Hematopoietic multipotent progenitor cell treated with erythropoietin and hydrocortisone succinate and interleukin-3 and kit ligand, for 17 days (in vitro differentiated cells): ENCODE measurements at places on chromosomes 4 and X.
A peak's percentile ranks its signal among the peaks of the same experiment; 100 is the strongest.

DNA sequence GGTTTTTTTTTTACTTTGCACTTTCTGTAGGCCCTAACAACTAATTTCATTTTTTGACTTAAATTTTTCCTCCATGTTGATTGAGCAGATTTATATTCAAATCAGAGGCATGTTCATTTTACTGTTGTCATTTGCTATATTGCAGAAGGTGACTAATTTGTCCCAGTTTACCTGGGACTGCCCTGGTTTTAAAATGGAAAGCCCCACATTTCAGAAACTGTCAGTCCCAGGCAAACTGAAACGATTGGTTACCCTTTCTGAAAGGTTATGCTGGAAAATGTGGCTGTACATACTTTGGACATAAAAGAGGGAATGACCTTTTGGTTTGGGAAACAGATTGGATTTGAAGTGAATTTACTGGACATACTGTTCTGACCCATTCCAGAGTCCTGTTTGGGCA lies 160.0 kb downstream of the SPCS3 start:
- no peak for DNase-seq

- DNase-seq, result no peak
These were observed 174.8 kb downstream of the HHIP start for GRCh38 chr4:144820728-144821085.

DNA sequence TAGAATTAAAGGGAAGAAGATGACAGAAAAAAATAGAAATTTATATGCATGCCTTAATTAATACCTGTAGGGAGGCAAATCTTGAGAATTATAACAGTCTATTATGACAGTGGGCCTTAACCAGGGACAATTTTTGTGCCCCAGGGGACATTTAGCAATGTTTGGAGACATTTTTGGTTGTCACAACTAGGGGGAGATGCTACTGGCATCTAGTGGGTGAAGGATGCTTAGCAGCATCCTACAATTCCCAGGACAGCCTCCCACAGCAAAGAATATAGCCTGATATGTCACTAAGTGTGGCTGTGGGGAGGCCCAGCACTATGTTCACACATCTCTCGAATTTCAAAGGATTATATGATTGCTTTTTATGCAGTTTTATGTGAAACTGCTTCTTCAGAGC lies 10.5 kb downstream of the GPR82 start:
- no peak for DNase-seq

GRCh38 chrX:54484666-54485065 lies 11.4 kb downstream of the FGD1 start:
- no peak for DNase-seq

- DNase-seq, result no peak
These were observed 499.8 kb downstream of the MID1IP1 start for GRCh38 chrX:39301036-39301435.

- DNase-seq, result no peak
These were observed 92.2 kb upstream of the SPRY1 start for GRCh38 chr4:123304151-123304964.

GRCh38 chrX:35444671-35445355 lies 353.3 kb upstream of the MAGEB16 start:
- DNase-seq, result no peak

GRCh38 chr4:145623831-145624230 lies 4.6 kb downstream of the MMAA start:
- no peak for DNase-seq

- no peak for DNase-seq
These were observed 609.1 kb upstream of the TECRL start for GRCh38 chr4:65018313-65018712.

DNA sequence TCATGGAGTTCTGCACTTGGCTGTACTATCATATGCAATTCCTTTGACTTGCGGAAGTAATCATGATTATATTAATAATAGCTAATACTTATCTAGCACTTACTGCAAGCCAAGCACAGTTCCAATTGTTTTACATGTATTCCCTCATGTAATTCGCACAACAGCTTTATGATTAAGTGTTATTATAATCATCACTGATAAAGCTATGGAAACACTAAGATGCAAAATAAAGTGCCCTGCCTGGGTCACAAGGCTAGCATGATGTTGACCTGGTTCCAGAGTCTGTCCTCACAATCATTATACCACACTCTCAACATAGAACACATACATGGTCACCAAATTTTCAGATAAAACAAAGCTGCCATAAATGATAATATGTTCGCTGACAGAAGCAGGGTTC lies 234.6 kb downstream of the FMR1NB start:
- DNase-seq, result no peak

DNA sequence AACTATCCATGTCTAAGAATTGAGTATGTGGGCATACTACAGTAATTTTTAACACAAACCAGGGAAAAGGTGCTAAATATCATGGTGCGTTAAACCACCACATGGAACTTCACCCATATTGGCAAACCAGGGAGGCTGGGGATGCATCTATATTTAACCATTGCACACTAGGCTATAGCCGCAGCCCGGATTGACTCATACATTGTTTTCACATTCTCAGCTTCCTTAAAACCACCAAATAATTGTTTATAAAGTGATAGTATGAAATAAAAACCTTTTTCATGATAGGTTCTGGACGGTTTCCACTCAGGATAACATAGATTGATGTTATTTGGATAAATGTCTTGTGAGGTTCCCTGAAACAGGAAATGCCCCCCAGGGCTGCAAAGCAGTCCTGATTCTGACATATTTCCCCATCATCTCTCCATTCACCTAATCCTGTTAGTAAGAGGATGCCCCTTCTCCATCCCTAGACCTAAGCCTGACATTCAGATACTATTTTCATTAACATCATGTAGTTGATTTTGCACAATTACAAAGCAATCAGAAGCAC lies 7.9 kb downstream of the COL25A1 start:
- no peak for DNase-seq

GRCh38 chrX:15939737-15940136 lies 85.1 kb upstream of the AP1S2 start:
- no peak for DNase-seq

GRCh38 chr4:140893939-140894338 lies 137.8 kb upstream of the TBC1D9 start:
- DNase-seq, result no peak

DNA sequence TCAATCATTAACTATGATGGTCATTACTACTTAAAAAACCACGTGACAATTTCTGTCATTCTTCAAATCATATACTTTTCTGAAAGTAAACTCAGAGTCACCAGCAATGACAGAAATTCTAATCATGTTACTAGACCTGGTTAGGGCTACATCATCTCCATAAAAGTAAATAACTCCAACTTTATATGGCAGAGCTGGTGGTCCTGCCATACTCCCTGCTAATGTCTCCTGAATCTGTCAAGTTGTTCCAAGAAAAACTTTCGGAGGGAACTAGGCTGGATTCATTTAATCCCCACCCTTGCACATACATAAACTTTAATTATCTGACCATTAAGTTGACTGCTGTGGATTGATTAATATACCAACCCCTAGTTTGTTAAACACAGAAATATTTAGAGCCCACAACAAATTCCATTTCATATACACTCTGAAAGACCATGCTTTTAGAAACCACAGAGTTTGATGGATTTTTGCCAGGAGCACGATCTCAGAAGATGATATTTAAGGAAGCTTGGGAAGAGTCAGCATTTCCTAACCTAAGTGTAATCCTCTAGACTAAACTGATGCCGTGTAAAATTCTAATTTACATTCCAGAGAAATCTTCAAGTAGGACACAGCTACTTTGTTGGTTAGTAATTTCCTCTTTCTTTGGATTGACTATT lies 577.0 kb downstream of the FAT4 start:
- no peak for DNase-seq

DNA sequence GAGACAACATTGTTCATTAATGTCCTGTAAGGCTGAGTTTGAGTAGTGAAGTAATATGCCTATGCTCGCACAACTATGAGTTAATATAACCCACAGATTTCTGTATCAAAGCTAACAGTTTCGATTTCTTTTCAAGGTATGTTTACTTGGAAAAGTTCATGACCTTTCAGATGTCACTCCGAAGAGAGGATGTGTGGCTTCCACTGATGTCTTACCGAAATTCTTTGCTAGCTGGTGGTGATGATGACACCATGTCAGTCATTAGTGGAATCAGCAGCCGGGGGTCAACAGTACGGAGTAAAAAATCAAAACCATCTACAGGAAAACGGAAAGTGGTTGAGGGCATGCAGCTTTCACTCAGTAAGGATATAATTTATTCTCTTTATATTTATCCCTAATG lies 124.9 kb downstream of the STAG2 start:
- DNase-seq, result no peak

GRCh38 chr4:36173905-36174304 lies 70.4 kb downstream of the ARAP2 start:
- DNase-seq, result no peak

DNA sequence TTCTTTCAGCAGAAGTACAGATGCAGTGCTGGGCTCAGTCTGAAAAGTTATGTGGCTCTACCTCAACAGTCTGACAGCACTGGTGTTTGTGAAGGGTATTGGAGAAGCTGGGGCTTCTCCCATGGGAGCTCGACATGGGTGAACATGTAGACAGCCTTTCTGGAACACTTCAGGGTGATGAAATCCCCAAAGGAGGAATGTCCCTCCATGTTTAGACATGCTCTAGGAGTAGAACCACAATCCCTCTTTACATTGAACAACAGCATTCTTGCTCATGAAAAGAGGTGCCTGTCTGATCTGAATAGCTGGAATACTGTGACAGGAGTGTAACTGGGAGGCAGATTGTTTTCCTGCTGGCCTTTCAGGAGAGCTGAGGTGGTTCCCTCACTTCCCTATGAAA lies 53.8 kb upstream of the NAP1L2 start:
- DNase-seq, result no peak

GRCh38 chrX:22634751-22635150 lies 362.0 kb downstream of the CBLL2 start:
- no peak for DNase-seq

- DNase-seq, result no peak
These were observed 41.1 kb upstream of the NKAP start for GRCh38 chrX:119984652-119985051.

GRCh38 chrX:51955200-51955599 lies 61.8 kb downstream of the MAGED1 start:
- DNase-seq, result no peak

- no peak for DNase-seq
These were observed 230.1 kb upstream of the ARSJ start for GRCh38 chr4:114209584-114209983.

GRCh38 chr4:38574559-38575333 lies 89.3 kb upstream of the KLF3 start:
- DNase-seq, result peak; percentile 19

DNA sequence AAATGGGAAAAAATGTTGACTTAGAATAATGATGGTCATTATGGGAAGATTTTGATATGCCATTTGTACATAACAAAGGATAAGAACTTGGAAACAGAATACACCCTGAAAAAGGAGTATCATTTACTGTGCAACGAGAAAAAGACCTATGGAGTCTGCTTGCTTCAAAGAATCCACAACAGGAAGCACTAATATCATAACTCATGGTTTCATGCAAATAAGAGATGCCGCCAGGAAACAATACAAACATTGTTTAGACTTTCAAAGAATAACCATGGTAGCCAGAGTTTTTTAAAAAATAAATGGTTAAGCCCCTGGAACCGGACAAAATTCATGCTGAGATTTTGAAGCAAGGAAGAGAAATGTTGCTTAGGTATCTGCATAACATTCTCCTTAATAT lies 139.9 kb upstream of the ETNPPL start:
- no peak for DNase-seq

DNA sequence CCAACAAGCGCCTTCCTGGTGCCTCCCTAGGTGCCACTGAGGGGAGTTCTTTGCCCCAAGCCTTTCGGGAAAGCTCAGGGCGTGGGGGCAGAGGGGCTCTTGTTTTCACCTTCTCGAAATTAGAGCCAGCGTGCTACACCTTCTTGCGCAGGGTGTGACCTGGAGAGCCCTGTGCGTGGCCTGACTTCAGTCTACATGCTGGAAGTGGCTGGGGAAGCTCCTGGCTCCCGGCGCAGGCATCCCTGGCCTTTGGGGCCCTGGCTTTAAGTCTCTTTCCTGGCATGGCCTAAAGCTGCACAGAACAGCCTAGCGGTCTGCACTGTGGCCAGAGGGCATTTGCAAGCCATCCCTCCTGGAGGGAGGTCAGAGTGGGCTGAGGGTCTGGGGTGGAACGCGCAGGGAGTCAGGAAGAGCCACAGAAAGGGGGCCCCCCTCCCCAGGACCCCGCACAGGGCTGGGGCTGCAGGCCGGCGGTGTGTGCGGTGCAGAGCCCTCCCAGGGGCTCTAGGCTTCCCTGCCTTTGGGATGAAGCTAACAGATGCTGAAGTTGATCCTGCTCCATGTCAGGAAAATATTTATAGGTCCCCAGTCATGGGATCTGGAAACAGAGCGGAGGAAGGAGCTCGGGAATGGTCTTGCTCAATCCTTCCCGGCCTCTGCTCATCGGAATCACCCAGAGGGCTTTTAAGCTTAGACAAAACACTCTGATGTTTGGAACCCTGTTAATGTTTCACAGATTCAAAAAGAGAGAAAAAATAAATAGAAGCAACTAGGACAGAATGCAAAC lies 781 bp upstream of the SPON2 start:
- DNase-seq, result no peak

DNA sequence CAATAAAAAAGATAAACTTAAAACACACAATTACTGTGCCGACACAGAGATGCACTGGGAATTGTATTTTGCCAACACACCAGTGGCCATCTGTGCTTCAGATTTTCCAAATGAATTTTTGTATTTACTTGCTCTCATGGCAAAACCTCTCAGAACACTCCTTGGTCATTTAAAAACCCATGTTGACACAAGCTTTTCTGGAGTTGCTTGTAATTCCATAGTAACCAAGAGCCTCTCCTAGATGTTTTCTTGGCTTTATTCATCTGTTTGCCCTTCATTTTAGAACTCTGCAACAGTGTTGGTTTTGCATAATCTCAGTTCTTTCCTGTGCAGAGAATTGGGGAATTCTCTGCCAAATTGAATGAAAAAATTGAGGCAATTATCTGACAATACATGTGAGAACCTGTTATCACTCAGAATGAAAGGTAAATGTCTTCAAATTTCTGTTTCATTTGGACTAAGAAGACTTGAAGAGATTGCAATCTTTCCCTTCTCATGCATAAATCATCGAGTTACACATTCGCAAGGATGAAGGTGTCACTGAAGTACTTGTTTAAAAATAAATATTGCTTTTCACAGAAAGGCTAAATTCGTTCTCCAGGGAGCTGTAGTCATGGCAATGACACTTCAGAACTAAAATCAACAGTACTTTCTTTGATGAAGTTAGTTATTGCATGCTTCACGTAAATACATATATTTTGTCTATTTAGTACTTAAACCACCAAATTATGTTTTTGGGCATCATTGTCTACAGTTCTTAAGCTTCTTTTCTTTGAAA lies 301.8 kb upstream of the CTSO start:
- DNase-seq, result no peak

DNA sequence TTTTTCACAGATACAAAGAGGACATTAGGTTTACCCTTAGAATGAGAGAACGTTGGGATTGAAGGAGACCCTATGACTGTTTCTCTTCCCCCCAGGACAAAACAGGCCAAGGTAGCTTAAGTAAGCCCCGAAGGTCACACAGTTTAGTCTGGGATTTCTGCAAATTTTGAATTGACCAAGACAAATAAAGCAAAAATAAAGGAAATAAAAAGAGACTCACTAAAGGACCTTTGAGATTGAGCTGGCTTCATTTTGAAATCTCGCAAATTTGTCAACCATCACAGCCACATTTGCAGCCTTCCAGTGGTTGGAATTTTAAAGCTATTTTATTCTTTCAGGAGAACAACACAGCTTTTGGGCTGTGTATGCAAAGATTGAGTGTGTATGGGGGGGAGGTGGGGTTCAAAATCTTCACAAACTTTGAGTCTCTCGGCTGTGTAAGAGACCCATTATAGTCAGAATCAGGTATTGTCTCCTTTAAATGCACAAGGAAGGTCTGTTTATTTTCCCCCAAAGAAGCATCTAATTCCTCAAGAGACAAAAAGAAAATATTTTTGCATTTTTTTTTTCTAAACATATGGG lies 4.2 kb downstream of the TMSB4X start:
- DNase-seq, result no peak
